Non-pigmented ciliary epithelial cell (primary cell): ENCODE measurements at places on chromosomes 11 and 22.

DNA sequence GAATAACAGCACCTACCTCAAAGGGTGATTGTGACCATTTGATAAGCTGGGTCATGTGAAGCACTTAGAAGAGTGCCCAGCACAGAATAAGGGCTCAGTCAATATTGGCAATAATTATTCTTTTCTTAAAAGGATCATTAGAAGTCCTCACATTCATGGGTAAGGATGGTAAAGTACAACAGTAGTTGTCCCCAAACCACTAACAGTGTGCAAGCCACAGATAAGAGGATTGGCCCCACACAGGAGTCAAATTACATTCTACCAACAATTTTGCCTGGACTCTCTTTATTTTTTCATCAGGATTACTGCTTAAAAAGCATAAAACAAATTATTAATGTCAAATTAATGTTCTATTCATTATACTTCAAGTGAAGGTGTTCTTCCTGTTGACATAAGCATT is 271.5 kb upstream of the PDGFD start:
- no peak for DNase-seq

DNA sequence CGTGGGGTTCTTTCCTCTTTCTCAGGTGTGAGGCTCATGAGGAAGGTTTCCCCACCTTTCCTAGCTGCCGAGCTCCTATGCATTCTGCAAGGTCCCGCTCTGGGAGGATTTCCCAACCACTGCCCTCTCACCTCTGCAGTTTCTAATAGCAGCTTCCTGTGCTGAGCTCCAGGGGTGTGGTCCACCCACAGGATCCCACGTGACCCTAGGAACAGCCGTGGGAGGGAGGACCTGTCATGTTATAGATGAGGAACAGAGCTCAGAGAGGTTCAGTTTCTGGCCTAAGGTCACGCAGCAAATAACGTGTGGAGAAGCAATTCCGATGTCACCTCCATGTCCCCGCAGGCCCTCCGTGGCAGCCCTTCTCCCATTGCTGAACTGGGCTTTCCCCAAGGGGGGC is 38.5 kb downstream of the FLRT1 start:
- no peak for DNase-seq

DNA sequence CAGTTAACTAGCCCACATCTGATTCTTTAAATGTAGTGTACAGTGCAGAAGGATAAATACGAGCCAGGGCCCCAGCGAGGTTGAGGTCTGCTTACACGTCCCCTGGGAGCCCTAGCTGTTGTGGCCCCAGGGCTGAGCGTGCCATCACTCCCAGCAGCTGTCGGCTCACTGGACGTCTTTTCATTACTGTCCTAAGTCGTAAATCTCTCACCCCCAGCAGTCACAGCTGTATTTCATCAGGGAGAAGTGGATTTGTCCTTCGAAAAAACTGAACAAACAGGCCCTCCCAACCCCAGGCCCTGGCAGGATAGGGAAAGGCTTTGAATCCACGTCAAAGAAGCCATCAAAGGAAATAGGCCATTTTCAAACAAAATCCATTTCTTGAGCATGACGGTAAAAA is 110.4 kb upstream of the CSNK2A3 start:
- DNase-seq, result no peak

DNA sequence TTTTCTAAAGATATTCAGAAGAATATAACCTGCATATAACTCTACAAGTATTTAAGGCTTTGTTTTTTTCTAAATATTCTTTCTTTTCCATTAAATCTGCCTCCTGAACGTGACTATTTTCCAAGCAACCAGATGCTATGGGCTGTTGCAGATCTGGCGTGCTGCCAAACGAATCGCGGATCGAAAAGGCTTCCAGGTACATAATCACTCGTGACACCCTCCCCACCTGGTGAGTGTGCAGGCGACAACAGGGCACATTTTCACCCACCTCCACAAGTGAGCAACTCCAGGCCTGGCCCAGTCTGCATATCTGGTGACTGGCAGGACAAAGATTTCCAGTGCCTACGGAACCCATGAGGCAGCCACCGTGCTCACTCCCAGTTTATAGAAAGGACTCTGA is 660.1 kb downstream of the OPCML start:
- no peak for DNase-seq

- DNase-seq, result no peak
Observed at GRCh38 chr22:49753276-49753890, 74.3 kb downstream of the BRD1 start.

GRCh38 chr11:91926965-91927364 is 297.7 kb upstream of the FAT3 start:
- DNase-seq, result no peak

- DNase-seq, result no peak
Observed at GRCh38 chr11:61144511-61145179, 16.6 kb downstream of the VPS37C start.

- DNase-seq, result no peak
Observed at GRCh38 chr11:72769680-72770079, 17.5 kb upstream of the ARAP1 start.

- DNase-seq, result no peak
Observed at GRCh38 chr22:44271010-44271500, 41.7 kb downstream of the SHISAL1 start.

GRCh38 chr11:74777038-74777437 is 28.4 kb downstream of the RNF169 start:
- no peak for DNase-seq

- no peak for DNase-seq
Observed at GRCh38 chr11:126394036-126394435, 38.5 kb downstream of the ST3GAL4 start.

- DNase-seq, result no peak
Observed at GRCh38 chr11:134915212-134915611, 503.2 kb upstream of the B3GAT1 start.
